ENCODE measurements at places on chromosomes 6 and 20.

DNA sequence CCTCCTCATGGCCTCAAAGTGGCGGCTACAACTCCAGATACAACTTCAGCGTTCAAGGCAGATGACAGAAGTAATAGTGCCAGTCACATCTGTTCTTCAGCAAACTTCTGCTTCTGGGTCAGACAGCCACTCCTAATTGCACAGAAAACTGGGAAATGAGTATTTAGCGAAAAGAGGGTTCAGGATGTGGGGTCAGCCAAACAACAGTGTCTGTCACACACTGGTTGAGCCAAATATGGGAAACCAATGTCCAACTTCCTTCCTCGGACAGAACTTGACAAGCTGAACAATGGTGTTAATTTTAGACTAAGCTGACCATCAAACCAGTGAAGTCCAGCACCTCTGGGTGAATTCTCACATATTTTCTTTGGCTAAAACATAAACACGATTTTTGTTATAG lies 22.1 kb downstream of the NUDT3 start:
- DNase-seq = no peak

DNA sequence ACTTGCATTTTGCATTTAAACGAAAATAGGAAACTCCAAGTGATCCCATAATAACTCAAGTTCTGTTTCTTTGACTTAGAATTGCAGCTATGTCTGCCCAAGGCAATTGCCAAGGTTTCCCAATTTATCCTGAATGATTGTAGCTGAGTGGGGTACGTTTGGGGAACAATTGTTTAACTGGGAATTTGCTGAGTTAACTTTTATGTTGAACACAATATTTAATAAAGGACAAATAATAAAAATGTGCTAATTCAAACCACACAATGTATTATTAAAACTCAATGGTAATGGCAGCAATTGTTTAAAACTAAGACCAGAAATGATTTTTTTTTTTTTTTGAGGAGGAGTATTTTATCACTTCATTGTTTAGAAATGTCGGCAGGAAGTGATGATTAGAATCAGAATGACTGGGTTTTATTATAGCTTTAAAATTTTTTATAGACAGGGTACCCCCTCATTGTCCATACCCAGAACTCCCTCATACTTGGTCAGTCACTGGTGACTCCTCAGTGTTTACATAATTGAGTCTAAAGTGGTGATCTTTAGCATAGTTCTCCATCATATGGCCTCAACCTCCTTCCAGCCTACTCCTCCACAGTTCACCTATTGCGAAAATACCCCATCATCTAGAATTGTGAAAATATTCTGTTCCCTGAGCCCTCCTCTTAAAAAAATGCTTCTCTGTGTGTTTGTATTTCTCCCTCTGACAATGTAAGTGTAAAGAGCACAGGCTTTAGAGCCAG lies 389.2 kb upstream of the CITED2 start:
- no peak for DNase-seq

- no peak for DNase-seq
Measured at GRCh38 chr6:144416773-144417172, 131.6 kb downstream of the UTRN start.

GRCh38 chr20:34013554-34013953 lies 19.8 kb downstream of the RALY start:
- no peak for DNase-seq

DNA sequence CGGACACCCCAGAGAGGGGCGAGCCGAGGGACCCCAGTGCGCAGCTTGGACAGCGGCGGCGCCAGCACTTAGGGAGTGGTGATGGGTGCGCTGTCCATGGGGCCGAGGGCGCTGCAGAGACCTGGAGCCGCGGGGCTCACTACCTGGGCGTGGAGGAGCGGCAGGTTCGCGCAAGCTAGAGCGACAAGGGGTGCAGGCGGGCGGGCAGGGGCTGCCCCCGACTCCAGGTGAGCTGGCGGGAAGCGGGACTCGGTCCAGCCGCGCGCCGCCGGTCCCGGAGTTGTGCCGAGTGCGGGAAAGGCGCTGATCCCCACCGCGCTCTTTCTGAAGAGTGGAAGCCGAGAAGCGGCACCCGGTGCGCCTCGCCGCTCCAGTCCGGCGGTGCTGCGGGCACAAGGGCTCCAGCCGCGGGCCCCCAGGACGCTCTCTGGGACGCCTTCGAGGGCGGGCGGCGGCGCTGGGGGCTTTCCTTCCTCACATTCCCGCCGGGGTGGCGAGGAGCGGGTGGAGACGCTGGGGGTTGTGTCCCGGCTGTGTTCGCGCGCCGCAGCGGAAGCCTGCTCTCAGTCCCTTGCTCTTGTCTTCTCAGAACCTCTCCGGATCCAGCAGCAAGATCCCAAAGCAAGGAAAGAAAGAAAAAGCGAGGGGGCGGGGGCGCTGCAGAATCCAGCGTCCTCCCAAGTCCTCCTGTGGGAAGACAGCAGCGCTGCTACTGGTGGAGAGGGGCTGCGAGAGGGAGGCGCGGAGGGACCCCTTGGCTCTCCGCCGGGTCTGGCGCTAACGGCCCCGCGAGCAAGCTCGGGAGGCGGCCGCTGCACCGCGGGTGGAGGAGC lies at the start of gene B3GAT2:
B3GAT2 (minus strand) TSS at position 610 of the 833 bp plus-strand sequence. CDS start 631 bp downstream, outside the sequence.
- no peak for DNase-seq

- no peak for DNase-seq
Measured at GRCh38 chr20:62051546-62052255, 14.0 kb downstream of the TAF4 start.

DNA sequence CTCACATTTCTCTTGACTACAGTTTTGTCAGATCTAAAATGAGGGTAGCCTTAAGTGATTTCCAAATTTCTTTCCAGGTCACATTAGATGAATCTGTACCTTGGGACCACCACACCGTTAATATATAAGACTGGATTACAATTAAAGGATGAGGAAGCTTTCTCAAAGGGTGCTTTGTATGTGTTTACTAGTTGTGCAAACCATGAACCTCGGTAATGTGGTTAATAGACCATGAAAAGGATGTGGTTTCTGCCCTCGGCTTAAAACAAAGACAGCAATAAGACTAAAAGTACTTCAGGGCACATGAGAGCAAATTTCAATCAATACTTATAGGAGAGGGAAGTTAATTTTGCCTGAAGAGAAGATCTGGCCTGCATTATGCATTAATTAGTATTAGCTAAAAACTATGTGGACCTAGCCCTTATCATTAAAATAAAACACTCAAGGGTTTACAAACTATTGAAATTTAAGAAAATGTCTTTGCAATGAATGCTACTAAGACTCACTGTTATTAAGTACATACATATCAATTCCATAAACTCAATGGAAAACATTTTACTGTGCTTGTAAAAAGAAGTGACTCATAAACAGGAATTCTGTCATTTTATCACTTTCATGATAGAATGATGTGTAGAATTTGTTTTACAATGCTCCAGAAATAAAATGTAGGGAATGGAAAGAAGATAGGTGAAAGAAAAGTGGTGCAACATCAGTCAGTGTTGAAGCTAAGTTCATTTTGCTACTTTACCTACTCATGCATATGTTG lies 936 bp upstream of the TMX4 start:
- peak; percentile 79 for DNase-seq

DNA sequence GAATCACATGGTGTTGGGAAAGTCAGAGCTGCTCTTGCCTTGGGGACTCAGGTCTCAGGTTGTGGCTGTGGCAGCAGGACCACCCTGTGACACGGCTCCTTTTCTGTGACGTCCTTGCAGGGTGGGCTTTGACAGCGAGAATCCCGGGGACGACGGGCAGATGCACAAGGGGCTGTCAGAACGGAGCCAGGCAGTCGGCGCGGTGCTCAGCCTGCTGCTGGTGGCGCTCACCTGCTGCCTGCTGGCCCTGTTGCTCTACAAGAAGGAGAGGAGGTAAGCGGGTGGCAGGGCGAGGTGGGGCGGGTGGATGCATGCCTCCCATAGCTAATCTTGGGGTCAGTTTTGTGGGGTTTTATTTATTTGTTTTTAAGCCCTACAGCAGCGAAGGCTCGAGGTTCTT lies 19.2 kb upstream of the SLC22A1 start:
- no peak for DNase-seq

- no peak for DNase-seq
Measured at GRCh38 chr6:142804490-142804889, 140.5 kb downstream of the HIVEP2 start.

GRCh38 chr20:41350408-41350962 lies 9.9 kb downstream of the LPIN3 start:
- no peak for DNase-seq

DNA sequence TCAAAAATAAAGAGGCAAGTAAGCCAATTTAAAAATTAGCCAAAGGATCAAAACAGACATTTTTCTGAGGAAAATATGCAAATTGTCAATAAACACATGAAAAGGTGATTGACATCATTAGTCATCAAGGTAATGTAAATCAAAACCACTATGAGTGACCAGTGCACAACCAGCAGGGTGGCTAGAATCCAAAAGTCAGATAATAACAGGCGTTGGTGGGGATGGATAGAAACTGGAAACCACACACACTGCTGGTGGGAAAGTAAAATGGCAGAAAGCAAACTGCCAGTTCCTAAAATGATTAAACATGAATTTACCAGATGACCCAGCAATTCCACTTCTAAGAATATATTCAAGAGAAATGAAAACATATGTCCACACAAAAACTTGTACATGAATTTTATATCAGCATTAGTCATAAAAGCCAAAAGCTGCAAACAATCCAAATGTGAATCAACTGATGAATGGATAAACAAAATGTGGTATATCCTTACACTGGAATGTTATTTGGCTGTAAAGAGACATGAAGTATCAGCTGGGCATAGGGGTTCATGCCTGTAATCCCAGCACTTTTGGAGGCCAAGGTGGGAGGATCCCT lies 74.8 kb upstream of the MBOAT1 start:
- DNase-seq = no peak

GRCh38 chr20:43751167-43752050 lies 24.6 kb upstream of the GTSF1L start:
- no peak for DNase-seq

DNA sequence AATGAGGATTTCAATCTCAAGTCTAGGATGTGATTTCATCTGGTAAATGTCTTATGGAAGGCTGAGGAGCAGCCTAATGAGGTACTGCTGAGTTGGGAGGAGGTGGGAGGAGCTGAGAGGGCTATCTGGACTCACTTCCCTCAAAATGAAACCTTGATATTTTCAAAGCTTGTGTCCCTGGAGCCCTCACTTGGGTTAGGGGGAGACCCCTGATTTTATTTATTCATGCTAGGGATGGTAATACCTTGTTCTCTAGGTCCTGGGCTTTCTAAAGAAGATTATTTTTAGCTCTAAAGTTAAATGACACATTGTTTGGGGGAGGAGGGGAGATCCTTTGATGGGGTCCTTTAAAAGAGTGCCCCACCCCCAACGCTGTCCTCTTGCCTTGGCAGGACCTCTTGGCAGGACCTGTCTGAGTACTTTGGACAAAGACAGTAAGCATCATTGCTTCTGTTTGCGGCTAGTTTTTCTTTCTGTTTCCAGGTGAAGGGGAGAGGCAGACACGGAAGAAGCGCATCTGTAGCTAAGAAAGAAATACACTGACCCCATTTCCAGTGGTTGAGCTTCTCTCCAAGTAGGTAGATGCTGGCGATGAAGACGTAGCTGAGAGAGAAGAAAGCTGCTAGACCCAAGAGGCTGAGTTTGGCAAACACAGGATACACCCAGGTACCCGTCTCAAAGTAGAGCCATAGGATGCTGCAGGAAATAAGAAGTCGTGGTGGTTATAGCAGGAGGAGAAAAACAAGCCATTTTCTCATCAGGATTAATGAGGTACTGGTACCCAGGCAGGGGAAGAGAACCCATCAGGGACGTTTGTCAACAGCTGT lies 55.6 kb downstream of the ADTRP start:
- no peak for DNase-seq

- peak; percentile 51 for DNase-seq
Measured at GRCh38 chr6:116779573-116780164, 14.2 kb upstream of the FAM162B start.

- DNase-seq = no peak
Measured at GRCh38 chr6:43990627-43991619, 136.3 kb downstream of the MRPL14 start.

DNA sequence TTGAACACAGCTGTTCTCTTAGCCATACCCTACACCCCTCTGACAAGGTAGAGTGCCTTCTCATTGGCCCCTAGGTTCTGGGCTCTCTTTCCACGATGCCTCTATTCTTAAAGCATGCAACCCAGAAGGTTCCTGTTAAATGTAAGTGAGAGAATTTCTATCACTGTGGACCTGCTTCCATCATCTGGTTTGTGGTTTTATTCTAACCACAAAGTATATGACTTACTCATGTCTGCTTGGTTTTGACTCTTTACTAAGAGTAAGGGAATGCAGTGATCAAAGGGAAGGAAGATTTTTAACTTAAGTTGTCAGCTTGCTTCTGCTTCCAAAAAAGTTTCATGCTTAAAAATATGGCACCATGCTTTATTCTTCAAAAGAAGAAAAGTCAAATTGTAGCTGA lies 80.2 kb downstream of the ANKEF1 start:
- no peak for DNase-seq

GRCh38 chr20:17676942-17677341 lies 5.1 kb downstream of the RRBP1 start:
- no peak for DNase-seq

DNA sequence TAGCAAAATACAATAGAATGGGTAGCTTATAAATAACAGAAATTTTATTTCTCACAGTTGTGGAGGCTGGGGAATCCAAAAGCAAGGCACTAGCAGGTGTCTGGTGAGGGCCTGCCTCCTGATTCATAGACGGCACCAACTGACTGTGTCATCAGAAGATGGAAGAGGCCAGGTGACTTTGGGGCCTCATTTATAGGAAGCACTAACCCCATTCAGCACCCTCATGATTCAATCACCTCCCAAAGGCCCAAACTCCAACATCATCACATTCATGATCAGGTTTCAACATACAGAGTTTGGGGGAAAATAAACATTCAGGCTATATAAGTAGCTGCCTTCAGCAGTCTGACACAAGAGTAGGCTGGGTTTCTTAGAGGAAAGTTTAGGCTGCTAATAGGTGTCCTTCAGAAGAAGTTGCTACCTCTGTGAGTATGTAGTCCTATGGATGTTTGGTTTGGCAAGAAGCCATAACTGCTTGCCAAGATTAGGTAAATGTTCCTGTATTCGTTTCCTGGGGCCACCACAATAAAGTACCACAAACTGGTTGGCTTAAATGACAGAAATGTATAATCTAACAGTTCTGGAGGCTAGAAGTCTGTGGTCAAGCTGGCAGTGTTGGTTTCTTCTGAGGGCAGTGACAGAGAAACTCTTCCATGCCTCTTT lies 48.8 kb downstream of the NT5E start:
- no peak for DNase-seq

- no peak for DNase-seq
Measured at GRCh38 chr6:148471624-148472159, 129.1 kb downstream of the SASH1 start.

- peak; percentile 64 for DNase-seq
Measured at GRCh38 chr6:28161410-28162079, 19.9 kb downstream of the ZKSCAN8 start.

DNA sequence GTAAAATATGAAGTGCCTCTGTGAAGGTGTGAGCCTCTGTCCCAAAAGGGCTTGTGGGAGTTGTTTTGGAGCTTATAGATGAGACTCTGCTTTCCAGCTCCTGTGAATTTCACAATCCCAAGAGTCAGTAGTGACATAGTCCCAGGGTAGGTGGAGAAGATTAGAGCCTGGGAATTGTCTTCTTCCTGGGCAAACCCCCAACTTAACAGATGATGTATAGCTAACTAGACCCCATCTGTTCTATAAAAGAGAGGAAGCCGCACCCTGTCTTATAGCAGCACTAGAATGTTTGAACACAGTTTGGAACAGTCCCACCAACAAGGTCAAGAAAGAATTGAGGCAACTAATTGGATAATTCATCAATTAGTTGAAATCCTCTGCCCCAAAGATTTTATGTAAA lies 294.7 kb downstream of the ZNF217 start:
- DNase-seq = no peak

Measured in NCI-H526 treated with DMSO at 0.1 percent for 48 hours (cell line).